ENCODE measurements at places on chromosomes 2 and 18.

GRCh38 chr2:194867328-194867727, 789.7 kb upstream of the SLC39A10 start:
- DNase-seq = no peak

- DNase-seq = no peak
These were observed 245.2 kb downstream of the EIPR1 start for GRCh38 chr2:3132466-3132865.

DNA sequence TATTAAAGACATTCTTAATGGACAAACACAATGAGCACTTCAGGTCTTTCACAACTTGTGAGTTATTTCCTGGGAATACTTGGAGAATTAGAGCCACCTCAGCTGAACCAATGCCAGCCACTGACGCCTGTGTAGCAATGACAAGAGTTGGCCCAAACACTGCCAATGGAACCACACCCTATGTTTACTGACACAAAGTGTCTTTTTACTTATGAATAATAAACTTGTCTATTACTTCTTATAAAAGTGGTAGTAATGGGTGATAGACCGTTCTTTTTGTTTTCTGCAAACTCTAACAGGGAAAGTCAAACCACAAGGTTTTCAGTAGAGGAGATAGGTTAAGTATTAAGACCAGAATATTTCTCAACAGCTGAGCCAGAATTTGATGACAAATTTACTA, 12.5 kb upstream of the CHAC2 start:
- no peak for DNase-seq

DNA sequence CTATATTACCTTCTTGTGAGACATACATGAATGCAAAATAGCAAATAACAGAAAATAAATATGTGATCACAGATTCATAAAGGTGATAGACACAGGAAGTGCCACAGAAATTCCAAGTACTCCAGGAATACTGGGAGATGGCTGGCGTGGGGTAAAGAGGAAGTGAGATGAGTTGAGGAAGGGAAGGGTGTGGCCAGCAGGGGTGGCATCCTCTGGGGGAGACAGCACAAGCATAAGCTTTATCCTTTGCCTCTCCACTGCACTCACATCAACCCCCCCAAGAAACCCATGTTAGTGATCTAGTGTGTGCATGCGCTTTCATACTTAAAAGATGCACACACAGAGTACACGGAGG, 94.8 kb upstream of the B3GNT7 start:
- DNase-seq = no peak

DNA sequence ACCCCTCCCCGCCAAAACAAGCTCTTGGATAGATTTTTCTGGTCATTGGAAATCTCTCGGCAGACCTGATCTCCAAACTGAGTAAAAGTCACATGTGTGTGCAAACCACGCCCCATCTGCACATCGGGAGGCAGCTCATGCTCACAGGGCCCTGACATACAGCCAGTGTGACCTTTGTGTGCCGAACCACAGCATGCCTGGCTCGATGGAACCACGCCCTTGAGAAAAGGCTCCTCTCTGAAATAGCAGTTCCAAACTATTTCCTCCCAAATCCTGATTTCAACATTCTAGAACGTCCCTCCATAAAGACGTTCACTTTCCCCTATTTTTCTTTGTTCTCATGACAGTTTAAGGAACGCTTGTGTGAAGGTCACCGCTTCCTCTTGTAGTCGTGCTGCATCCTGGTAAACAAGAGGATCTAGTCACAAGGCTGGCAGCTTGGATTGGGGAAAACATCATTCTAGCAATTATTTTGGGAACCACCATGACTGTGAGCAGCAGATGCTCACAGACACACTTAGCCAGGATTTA, 59.3 kb upstream of the MAP4K4 start:
- no peak for DNase-seq

DNA sequence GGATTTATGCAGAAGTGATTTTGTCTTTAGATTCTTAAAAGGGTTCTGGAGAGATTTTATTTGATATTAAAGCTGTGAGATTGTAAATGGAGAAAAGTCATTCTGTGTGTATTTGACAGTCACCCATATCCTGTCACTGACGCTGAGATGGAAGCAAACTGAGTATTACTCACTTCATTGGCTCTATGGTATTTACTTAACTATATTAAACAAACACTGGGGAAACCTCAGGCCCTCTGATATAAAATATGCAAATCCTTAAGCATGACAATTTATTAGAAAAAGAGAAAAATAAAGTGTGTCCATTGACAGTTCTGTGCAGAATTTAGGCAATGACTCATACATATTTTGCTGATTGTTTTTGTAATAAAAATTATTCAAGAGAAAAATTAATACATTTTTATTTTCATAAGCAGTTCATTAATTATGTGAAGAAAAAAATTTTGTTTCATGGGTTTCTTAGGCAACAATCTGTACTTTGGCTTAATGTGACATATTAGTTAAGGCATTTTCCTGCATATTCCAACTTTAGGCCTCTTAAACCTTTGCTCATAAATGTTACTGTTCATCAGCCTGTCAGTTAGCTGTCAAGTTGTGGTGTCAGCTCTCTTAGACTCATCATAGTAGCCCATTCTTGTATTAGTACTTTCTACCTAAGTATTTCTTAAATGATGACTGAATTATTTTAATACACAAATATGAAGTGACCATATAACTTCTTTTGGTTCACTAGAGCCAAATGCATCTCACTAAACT, 99.9 kb downstream of the PARD3B start:
- no peak for DNase-seq

DNA sequence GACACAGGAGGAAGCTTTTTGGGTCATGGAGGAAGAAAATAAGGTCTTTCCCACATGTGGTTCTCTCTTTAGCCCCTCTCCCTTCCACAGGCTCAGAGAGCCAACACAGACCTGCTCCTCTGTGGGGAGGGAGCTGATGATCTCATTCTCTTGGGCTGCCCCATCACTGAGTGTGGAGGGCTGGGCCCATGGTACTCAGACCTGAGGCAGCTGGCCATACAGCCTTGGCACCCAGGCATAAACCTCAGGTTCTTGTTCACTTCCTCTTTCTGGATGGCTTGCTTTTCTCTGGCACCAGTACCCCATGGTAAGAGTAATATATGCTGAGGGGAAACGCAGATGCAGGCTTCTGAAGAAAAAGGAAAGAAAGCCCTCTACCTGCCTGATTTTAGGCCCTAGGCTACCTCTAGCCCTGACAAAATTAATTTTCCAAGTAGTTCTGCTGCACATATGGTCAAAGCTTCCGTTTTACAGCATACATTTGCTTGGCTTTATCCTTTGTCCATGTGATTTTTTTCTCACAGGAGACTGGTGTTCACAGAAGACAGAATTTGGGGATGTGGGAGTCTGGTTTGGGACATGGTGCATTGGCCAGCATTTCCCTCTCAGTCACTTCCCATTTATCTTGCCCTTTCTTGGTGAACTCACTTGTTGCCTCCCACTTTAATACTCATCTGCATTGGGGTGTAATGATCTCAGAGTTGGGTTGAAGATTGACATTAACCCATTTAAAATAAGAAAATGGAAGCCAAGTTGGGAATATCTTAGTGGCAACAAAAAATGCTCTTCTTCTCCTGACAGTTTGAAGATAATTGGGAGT, 11.1 kb downstream of the DHRS9 start:
- DNase-seq = peak; percentile 5

GRCh38 chr2:70247364-70248180, 856 bp downstream of the TIA1 start:
- no peak for DNase-seq

GRCh38 chr18:39341129-39341528, 1775.5 kb upstream of the CELF4 start:
- no peak for DNase-seq

GRCh38 chr2:100589527-100589926, 26.7 kb downstream of the PDCL3 start:
- DNase-seq = no peak

DNA sequence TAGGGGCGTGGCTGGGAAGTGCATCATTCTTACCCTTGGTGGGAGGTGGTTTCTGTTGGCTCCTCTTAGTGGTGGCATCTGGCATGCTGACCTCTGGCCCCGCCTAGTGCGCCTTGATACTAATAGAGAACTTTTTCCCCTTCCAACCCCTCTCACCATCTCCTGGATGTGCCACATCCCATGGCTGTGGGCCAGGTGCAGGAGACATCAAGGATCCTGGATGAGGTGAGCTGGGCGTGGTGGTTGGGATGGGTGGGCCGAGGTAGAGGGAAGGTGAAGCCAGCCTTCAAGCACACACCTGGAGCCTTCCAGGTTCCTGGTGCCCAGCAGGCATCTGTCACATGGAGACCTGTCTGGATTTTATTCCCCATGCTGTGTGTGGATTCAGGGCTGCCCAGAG, 149.2 kb downstream of the DYSF start:
- no peak for DNase-seq

DNA sequence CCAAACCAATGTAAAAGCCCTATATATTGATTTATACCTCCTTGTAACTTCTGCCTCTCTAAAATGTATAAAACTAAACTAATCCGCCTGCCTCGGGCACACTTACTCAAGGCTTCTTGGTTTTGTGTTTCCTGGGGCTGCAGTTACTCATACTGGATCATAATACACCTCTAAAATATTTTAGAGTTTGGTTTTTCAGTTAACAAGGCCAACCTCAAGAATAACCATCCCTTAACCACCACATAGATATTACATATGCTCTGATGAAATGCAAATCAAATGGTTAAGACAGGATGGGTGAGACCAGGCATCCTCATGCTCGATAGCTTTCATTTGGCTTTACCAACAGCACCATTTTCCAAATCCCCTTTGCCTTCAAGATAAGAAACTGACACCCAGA, 46.4 kb downstream of the UXS1 start:
- DNase-seq = peak; percentile 25

DNA sequence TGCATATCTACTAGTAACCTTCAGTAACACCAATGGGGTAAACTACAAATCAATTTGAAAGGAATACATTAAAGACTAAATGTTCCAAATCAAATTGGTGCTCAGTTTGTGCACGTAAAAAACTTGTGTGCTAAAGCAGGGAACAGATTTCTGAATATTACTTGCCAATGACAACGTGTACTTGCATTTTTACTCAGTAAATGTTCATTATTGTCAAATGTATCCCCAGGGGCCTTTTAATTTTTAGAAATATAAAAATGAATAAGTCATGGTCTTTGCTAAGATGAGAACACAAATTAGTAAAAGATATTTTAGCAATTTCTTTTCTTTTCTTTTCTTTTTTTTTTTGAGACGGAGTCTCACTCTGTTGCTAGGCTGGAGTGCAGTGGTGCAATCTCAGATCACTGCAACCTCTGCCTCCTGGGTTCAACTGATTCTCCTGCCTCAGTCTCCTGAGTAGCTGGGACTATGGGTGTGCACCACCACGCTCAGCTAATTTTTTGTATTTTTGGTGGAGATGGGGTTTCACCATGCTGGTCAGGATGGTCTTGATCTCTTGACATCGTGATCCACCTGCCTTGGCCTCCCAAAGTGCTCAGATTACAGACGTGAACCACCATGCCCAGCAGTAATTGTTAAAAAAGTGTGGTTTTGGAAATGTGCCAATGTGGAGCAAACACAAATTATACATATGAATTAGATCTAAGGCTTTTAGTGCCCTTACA, 52.6 kb downstream of the PMAIP1 start:
- DNase-seq = no peak

GRCh38 chr2:61436092-61436491, 34.8 kb downstream of the USP34 start:
- no peak for DNase-seq

DNA sequence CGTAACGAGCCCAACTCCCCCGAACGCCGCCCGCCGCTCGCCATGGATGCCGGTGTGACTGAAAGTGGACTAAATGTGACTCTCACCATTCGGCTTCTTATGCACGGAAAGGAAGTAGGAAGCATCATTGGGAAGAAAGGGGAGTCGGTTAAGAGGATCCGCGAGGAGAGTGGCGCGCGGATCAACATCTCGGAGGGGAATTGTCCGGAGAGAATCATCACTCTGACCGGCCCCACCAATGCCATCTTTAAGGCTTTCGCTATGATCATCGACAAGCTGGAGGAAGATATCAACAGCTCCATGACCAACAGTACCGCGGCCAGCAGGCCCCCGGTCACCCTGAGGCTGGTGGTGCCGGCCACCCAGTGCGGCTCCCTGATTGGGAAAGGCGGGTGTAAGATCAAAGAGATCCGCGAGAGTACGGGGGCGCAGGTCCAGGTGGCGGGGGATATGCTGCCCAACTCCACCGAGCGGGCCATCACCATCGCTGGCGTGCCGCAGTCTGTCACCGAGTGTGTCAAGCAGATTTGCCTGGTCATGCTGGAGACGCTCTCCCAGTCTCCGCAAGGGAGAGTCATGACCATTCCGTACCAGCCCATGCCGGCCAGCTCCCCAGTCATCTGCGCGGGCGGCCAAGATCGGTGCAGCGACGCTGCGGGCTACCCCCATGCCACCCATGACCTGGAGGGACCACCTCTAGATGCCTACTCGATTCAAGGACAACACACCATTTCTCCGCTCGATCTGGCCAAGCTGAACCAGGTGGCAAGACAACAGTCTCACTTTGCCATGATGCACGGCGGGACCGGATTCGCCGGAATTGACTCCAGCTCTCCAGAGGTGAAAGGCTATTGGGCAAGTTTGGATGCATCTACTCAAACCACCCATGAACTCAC, 673 bp downstream of the PCBP1 start:
- DNase-seq = peak; percentile 51

GRCh38 chr2:58350484-58350883, 109.4 kb upstream of the FANCL start:
- DNase-seq = no peak

- DNase-seq = no peak
These were observed 44.4 kb upstream of the ATL2 start for GRCh38 chr2:38421274-38422056.

GRCh38 chr2:70192516-70192915, 1.7 kb upstream of the C2orf42 start:
- DNase-seq = no peak

- DNase-seq = no peak
These were observed 192.6 kb upstream of the MYT1L start for GRCh38 chr2:2523461-2524347.

GRCh38 chr2:224870341-224870740, 154.2 kb upstream of the CCDC195 start:
- DNase-seq = no peak

- DNase-seq = no peak
These were observed 46.2 kb downstream of the PARD6G start for GRCh38 chr18:80200932-80201672.

DNA sequence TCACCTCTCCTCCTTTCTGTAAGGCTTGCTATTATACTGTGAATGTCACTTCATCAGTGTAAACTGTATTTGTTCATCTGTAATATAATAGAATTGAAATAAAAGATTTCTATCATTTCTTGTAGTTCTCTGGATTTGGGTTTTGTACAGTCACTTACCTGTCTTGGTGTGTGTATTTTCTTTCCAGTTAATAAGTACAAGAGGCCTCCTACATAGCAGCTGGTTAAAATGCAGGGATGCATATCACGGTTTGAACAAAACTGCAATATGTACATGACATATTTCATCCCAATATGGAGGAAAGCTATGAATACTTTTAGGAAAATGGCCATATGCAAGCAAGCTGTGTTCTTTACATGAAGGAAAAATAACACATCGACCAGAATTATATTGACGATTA, 5.4 kb upstream of the STAT1 start:
- DNase-seq = no peak

- no peak for DNase-seq
These were observed 54.8 kb upstream of the CCDC178 start for GRCh38 chr18:33495278-33495677.

All from CD4-positive, alpha-beta T cell treated with Interleukin-12 subunit alpha and Interleukin-12 subunit beta, for 1 hour (primary cell).